ENCODE measurements at places on chromosomes 2 and 18.

GRCh38 chr2:134603966-134604365 lies 114.8 kb downstream of the TMEM163 start:
- H3K27me3 ChIP-seq: no peaks in the 10 kb centered on the region
- no peaks in the 10 kb centered on the region for H3K36me3 ChIP-seq
- H3K27ac ChIP-seq: no peak overlapping the region
- H3K4me1 ChIP-seq: no peaks in the 10 kb centered on the region

- no peaks in the 10 kb centered on the region for H3K27me3 ChIP-seq
- no peak overlapping the region for H3K27ac ChIP-seq
- H3K4me3 ChIP-seq: no peak overlapping the region
- DNase-seq: no peak
- no peaks in the 10 kb centered on the region for H3K36me3 ChIP-seq
These were observed 440.8 kb upstream of the SALL3 start for GRCh38 chr18:78538669-78539440.

GRCh38 chr2:124778076-124778475 lies 753.0 kb downstream of the CNTNAP5 start:
- no peak overlapping the region for H3K27ac ChIP-seq
- DNase-seq: no peak
- H3K36me3 ChIP-seq: no peaks in the 10 kb centered on the region
- no peaks in the 10 kb centered on the region for H3K27me3 ChIP-seq
- H3K4me3 ChIP-seq: no peak overlapping the region

- H3K36me3 ChIP-seq: peaks cover 4% of the 10 kb centered on the region
- H3K4me3 ChIP-seq: no peak overlapping the region
- H3K4me1 ChIP-seq: no peaks in the 10 kb centered on the region
- no peak overlapping the region for H3K27ac ChIP-seq
These were observed 63.8 kb downstream of the STRN start for GRCh38 chr2:36902385-36903120.

DNA sequence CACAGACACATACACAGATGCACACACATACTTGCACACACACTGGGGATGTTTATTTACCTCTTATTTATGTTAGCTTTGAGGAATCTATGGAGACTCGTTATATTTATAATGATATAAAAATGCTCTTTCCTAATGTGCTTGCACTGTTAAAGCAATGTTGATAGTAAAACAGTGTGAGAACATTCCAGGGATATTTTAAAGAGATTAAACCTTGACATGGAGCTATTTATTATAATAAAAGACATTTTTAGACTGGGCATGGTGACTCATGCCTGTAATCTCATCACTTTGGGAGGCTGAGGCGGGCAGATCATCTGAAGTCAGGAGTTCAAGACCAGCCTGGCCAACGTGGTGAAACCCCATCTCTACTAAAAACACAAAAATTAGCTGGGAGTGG lies 557.3 kb upstream of the ZNF804A start:
- no peaks in the 10 kb centered on the region for H3K36me3 ChIP-seq
- DNase-seq: no peak
- H3K27ac ChIP-seq: no peak overlapping the region
- no peaks in the 10 kb centered on the region for H3K4me1 ChIP-seq

DNA sequence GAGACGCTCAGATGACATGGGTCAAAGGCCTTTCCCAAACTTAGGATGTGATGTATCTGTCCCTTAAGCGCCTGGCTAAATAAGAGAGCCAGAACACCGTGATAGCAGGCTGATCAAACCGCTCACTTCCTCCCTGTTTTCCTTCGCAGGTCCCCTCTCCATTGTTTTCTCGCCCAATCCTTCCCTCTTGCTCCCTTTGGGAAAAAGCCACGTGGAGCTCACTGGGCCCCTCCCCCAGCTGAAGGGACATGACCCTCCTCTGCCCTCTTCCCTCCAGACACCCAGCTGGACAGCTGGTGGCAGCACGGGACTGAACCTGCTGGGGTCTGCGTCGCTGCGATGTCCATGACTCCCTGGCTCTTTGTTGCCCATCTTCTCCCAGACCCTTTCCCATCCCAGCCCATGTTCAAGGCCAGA lies 201.7 kb downstream of the TNS1 start:
- no peaks in the 10 kb centered on the region for H3K36me3 ChIP-seq
- H3K4me3 ChIP-seq: no peak overlapping the region
- peaks cover 4% of the 10 kb centered on the region for H3K27me3 ChIP-seq

- no peaks in the 10 kb centered on the region for H3K4me1 ChIP-seq
- H3K36me3 ChIP-seq: peaks cover 36% of the 10 kb centered on the region
- no peak overlapping the region for H3K4me3 ChIP-seq
- no peak for DNase-seq
- H3K27ac ChIP-seq: no peak overlapping the region
- H3K27me3 ChIP-seq: no peaks in the 10 kb centered on the region
These were observed 147.9 kb downstream of the MGAT5 start for GRCh38 chr2:134401789-134402188.

GRCh38 chr2:36382472-36382871 lies 26.9 kb downstream of the CRIM1 start:
- no peaks in the 10 kb centered on the region for H3K4me1 ChIP-seq
- no peak overlapping the region for H3K27ac ChIP-seq
- no peak for DNase-seq
- H3K4me3 ChIP-seq: no peak overlapping the region
- H3K27me3 ChIP-seq: no peaks in the 10 kb centered on the region

DNA sequence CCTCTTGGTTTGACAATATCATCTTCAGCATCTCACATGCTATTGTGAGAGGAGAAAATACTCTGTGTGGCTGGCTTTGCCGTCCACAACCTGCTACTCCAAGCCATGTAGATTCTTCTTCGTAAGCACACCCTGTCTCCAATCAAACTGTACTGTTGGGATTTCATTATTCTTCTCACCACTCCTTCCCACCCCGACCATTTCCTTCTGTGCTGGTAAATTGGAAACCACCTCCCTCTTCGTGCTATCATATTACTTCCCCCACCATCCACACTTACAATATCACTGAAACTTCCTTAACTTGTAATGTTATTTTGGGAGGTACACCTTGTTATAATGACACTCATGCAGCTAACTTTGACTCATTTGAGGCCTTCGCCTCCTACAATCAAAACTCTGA lies 3.2 kb upstream of the AGXT start:
- H3K4me3 ChIP-seq: no peak overlapping the region
- H3K27ac ChIP-seq: no peak overlapping the region
- no peak for DNase-seq
- no peaks in the 10 kb centered on the region for H3K4me1 ChIP-seq
- no peaks in the 10 kb centered on the region for H3K36me3 ChIP-seq

GRCh38 chr2:121101093-121101715 lies 183.8 kb downstream of the TFCP2L1 start:
- no peaks in the 10 kb centered on the region for H3K4me1 ChIP-seq
- H3K27me3 ChIP-seq: no peaks in the 10 kb centered on the region
- no peak overlapping the region for H3K4me3 ChIP-seq
- H3K36me3 ChIP-seq: no peaks in the 10 kb centered on the region
- H3K27ac ChIP-seq: no peak overlapping the region
- no peak for DNase-seq

DNA sequence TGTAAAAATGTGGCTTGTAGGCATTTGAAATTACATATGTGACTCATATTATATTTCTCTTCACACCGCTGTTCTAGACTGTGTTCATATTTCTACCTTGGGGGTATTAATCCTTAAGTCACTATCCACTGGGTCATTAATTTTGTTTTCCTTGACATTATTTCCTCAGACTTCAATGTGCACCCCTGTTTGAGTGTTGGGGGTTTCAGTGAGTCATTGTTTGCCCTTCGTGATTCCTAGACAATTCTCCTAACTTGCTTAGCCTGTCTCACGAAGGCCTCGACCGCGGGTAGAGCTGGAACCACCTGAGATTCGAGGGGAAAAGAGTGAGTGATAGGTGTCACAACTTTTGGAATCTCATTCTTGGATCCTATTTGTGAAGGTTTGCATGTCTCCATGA lies 35.1 kb downstream of the NPAS2 start:
- H3K27me3 ChIP-seq: no peaks in the 10 kb centered on the region
- no peaks in the 10 kb centered on the region for H3K36me3 ChIP-seq
- DNase-seq: no peak
- H3K4me1 ChIP-seq: no peaks in the 10 kb centered on the region

- H3K4me3 ChIP-seq: no peak overlapping the region
- peaks cover 31% of the 10 kb centered on the region for H3K4me1 ChIP-seq
These were observed 11.4 kb downstream of the SIX3 start for GRCh38 chr2:44952806-44953498.

DNA sequence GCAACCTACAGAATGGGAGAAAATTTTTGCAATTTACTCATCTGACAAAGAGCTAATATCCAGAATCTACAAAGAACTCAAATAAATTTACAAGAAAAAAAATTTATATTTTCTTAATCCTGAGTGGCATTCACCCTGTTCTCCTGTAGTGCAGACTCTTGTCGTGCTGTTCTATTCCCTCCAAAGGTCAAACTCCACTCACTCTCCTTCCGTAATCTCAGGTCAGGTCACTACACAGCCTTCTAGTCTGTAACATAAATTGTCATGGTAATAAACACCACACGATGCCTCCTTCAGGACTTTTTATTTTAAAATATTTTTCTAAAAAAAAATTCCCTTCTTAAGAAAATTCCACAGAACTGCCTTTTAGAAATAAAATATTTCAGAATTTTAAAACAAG lies 417.9 kb upstream of the GCFC2 start:
- H3K27me3 ChIP-seq: no peaks in the 10 kb centered on the region
- H3K4me3 ChIP-seq: no peak overlapping the region
- no peak overlapping the region for H3K27ac ChIP-seq
- no peak for DNase-seq
- H3K36me3 ChIP-seq: no peaks in the 10 kb centered on the region

- H3K4me3 ChIP-seq: no peak overlapping the region
- DNase-seq: no peak
- H3K4me1 ChIP-seq: no peaks in the 10 kb centered on the region
- no peaks in the 10 kb centered on the region for H3K27me3 ChIP-seq
These were observed 181.8 kb downstream of the PHLPP1 start for GRCh38 chr18:62897153-62897552.

- no peaks in the 10 kb centered on the region for H3K36me3 ChIP-seq
- no peak overlapping the region for H3K4me3 ChIP-seq
- H3K27me3 ChIP-seq: no peaks in the 10 kb centered on the region
- H3K4me1 ChIP-seq: no peaks in the 10 kb centered on the region
- H3K27ac ChIP-seq: no peak overlapping the region
- no peak for DNase-seq
These were observed 41.9 kb downstream of the ITGB6 start for GRCh38 chr2:160157861-160158829.

DNA sequence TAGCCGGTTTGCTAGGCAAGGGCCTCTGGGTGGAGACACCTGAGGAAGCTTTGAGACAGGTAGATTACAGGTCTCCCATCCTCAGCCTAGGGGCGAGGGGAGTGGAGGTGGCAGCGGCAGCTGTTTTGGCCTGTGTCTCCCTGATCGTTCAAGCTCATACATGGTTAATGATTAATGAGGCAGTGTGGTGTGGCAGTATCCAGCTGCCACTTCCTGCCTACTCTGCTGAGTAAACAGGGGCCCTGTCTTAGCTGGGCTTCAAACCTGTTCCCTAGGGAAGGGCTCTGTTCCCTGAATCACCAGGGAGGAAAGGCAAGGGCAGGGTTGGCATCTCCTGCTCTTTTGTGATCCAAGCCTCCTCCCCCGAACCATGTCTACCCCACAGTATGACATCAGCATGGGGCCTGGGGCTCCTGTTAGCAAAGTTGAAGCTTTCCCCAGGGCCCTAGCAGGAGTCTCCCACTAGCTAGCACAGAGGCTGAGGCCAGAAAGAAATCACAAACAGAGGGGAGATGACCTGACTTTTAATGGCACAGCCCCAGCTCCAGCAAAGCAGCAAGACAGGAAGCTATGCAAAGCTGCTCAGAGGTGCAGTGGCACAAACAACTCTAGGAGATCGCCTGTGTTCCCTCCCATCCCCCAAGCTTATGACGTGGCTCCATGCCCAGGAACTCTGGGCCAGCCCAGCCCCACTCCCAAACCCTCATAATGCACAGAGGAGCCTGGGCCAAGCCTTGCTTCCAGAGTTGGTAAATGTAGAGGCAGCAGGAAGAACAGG lies 3.7 kb upstream of the TUBA4B start:
- peak overlapping the region; percentile 42 for H3K4me3 ChIP-seq
- DNase-seq: peak; percentile 46
- H3K27me3 ChIP-seq: no peaks in the 10 kb centered on the region
- peak overlapping the region; percentile 94 for H3K27ac ChIP-seq
- peaks cover 41% of the 10 kb centered on the region for H3K36me3 ChIP-seq
- peaks cover 56% of the 10 kb centered on the region for H3K4me1 ChIP-seq

DNA sequence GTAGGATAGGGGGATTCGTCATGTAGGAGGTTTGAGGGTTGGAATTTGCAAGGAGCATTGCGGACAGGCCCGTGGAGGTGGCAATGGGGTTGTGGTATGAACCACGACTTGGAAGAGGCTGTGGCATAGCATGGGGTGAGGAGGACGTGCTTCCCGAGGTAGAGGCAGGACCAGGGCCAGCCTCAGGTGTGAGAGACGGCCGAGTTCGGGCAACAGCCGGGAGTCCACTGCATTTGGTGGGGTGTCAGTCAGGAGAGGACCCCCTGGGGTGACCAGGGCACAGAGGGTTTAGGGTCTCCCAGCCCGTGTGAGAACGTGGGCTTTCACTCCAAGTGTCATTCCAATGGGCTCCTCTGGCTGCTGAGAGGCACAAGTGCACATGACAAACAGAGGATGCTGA lies 339.0 kb downstream of the EIPR1 start:
- no peak overlapping the region for H3K4me3 ChIP-seq
- no peaks in the 10 kb centered on the region for H3K4me1 ChIP-seq
- no peaks in the 10 kb centered on the region for H3K36me3 ChIP-seq

- H3K36me3 ChIP-seq: no peaks in the 10 kb centered on the region
- no peak overlapping the region for H3K27ac ChIP-seq
- no peak overlapping the region for H3K4me3 ChIP-seq
- H3K4me1 ChIP-seq: no peaks in the 10 kb centered on the region
- DNase-seq: no peak
- H3K27me3 ChIP-seq: no peaks in the 10 kb centered on the region
These were observed 513.5 kb downstream of the TRIB2 start for GRCh38 chr2:13230221-13230620.

GRCh38 chr18:79367480-79367879 lies 28.2 kb upstream of the NFATC1 start:
- DNase-seq: no peak
- H3K27ac ChIP-seq: no peak overlapping the region
- no peaks in the 10 kb centered on the region for H3K27me3 ChIP-seq
- peaks cover 25% of the 10 kb centered on the region for H3K4me1 ChIP-seq
- H3K4me3 ChIP-seq: no peak overlapping the region
- peaks cover 9% of the 10 kb centered on the region for H3K36me3 ChIP-seq

GRCh38 chr2:29113891-29114321 lies 1.3 kb upstream of the CLIP4 start:
- H3K4me3 ChIP-seq: no peak overlapping the region
- no peaks in the 10 kb centered on the region for H3K36me3 ChIP-seq
- H3K4me1 ChIP-seq: peaks cover 14% of the 10 kb centered on the region
- no peak overlapping the region for H3K27ac ChIP-seq
- H3K27me3 ChIP-seq: no peaks in the 10 kb centered on the region

DNA sequence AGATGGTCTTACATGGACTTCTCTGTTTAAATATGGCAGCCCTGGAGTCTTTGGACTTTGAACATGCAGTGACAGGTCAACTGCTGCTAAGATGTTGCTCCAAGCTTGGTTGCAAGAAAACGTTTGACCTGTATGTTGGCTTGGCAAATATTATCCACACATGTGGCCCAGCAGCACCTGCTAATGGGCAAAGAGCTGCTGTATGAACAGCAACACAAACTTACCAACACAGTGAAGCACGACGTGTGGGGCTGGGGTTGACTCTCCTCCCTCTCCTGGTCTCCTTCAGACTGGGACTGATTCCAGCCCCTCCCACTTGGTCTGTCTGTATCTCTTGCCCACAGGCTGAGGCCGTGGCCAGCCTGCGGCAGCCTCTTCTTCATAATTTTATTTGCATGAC lies 3.8 kb downstream of the KCNE4 start:
- no peaks in the 10 kb centered on the region for H3K36me3 ChIP-seq
- H3K27me3 ChIP-seq: no peaks in the 10 kb centered on the region
- no peak for DNase-seq
- no peak overlapping the region for H3K4me3 ChIP-seq
- no peaks in the 10 kb centered on the region for H3K4me1 ChIP-seq

Measured in T-cell (primary cell).